ENCODE measurements at places on chromosomes 12 and 14. TPM values are rescaled to one million over a fixed set of nuclear protein-coding genes. Genes with fewer than 3 reads are reported as not detected.

Gene TMEM30B
- total RNA-seq: 0.42 TPM

Gene ESR2
- 0.47 TPM for total RNA-seq

Gene AMN
- total RNA-seq: not detected

Gene GCH1
- total RNA-seq: 2.1 TPM

Gene USP15
- total RNA-seq: 53.5 TPM

- no peak for DNase-seq
These were observed 850 bp downstream of the SMOC1 start for GRCh38 chr14:69880044-69880487.

DNA sequence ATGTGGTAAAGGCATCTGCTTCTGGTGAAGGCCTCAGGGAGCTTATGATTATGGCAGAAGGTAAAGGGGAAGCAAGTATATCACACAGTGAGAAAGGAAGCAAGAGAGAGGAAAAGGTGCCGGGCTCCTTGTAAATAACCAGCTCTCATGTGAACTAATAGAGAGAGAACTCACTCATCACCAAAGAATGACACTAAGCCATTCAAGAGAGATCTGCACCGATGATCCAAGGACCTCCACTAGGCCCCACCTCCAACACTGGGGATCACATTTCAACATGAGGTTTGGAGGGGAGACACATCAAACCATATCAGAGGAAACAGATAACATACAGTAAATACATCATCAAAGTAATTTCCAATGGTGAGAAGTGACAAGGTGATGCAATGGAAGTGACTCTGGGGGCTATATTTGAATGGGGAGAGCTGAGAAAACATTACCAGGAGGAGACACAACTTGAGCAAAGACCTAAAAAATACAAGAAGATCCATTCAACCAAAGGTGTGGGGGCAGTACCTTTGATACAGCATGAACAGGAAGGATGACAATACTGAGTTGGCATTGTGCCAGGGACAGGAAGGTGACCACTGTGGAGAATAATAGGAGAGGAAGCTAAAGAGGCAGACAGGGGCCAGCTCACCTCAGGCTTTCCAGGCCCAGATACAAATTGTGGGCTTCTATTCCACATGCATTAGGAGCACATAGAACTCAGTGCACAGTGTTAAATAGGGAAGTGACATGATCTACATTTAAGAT, 134.4 kb upstream of the GRIP1 start:
- DNase-seq: no peak

DNA sequence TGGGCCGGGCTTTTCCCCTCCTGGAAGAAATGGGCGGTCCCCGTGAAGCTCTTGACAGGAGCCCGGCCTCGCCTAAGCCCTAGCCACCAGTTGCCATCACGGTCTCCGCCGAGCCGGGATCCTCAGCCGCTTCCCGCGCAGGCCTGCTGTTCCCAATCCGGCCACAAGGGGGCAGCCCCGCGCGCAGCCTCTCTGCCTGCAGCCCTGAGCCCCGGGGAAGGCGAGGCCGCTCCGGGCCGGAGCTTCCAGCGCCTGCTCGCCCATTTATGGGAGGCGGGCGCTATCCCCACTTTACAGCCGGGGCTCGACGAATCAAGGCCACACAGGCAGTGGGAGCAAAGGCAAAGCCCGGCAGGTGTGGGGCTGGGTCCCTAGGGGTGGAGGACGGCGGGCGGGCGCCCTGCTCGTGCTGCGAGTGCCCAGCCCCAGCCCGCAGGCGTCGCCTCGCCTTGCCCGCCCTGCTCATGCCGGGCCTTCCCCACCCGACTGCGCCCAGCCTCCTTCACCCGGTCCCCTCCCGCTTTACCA, 61.5 kb downstream of the LGMN start:
- peak; percentile 90 for DNase-seq

DNA sequence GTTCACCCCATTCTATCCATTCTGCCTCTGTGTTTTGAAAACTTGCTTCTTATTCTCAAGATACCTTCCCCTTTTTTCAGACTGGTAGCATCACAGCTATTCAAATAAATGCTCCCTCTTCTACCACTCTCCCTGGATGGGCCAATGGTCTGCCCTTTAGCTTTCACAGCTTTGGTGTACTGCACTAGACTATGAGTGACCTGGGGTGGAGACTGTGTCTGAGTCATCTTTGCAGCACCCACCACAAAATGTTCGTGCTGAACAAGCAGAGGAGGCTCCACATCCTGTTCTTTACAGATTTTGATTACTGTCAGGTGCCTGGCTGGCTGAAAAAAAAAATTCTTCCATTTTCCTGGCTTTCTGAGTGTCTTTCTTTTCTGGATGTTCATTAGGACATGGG, 1104.1 kb upstream of the TMEM132C start:
- DNase-seq: no peak

GRCh38 chr12:123788541-123788940, 26.4 kb downstream of the DNAH10 start:
- DNase-seq: no peak

DNA sequence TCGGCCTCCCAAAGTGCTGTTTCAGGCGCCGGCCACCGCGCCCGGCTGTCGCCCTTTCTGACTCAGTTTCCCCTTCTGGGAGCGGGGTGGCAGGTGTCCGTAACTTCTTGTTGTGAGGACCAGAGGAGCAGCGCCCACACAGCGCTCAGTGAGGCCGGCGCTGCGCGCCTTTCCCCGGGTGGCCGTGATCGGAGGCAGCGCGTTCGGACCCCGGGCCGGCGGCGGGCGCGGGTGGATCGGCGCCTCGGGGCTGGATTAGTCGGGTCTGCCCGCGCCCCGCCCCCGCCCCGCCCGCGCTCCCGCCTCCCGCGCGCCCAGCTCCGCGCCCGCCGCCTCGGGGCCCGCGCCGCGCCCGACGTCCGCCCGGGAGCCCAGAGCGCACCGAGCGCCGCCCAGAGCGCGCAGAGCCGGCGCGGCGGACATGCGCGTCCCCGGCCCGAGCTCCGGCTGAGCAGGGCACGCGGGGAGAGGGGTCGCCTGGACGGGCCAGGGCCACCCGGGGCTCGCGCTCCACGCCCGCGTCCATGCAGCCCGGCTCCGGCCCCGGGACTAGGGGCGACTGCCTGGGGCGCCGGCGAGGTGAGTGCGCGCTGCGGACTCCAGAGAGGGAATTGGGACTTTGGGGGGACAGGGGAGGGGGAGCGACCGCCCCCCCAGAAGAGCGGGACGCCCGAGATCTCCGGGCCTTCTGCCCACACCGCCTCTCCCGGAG, 50.6 kb downstream of the LRCOL1 start:
- peak; percentile 66 for DNase-seq

GRCh38 chr14:53953002-53953827, 3.4 kb downstream of the BMP4 start:
- DNase-seq: peak; percentile 91

DNA sequence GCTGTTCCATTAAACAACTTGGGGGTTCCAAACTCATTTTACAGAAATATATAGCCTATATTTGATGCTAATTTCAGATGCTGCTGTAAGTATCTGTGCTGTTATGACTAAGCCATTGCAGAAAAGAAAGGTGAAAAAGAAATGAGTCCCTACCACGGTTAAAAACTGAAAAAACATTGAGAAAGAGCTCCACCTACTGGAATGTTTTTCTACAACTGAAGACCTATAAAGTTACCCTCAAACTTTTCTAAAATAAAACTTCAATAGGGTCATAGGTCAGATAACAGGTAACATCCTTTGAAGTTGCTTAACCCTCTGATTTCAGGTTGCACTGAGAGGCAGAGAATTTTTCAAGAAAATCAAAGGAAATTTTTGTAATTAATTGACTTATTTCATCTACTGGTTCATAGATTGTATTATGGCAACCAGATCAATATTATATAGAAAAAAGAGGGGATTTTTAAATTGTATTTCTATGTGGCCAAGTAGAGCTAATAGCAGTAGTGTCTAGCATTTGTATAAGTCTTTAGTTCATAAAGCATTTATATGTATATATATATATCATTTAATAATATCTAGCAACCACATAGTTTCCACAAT, 279.9 kb downstream of the RPS29 start:
- no peak for DNase-seq

DNA sequence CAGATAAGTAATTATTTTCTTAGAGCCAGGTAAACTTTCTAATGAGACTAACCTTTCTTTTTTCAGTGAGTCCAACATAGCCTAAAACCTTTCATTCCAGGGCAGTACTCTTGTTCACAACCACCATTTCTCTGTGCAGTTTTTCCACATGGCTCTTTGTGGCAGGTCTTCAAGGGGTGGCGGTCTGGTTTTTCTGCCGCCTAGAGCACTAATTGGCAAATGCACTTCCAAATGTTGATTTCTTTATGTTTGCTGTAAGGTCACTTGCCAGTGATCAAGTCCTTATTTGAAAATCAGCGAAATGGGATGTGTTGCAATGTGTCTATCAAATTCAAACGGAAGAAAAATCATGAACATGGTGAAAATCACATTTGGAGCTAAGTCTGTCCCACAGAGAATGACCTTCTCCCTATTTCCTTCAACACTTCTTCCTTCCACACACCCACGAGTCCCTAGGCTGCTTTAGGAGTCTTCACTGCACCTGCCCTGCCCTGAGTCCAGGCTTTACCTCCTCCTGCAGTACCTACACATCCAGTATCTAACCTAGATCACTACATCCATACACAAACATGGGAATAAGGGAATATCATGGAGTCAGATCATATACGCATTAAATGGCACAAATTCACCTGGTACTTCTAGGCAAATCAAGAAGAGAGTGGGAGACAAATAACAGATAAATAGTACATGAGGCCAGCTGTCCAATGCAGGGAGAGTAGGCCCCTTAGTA, 1.9 kb downstream of the SRGAP1 start:
- DNase-seq: no peak

DNA sequence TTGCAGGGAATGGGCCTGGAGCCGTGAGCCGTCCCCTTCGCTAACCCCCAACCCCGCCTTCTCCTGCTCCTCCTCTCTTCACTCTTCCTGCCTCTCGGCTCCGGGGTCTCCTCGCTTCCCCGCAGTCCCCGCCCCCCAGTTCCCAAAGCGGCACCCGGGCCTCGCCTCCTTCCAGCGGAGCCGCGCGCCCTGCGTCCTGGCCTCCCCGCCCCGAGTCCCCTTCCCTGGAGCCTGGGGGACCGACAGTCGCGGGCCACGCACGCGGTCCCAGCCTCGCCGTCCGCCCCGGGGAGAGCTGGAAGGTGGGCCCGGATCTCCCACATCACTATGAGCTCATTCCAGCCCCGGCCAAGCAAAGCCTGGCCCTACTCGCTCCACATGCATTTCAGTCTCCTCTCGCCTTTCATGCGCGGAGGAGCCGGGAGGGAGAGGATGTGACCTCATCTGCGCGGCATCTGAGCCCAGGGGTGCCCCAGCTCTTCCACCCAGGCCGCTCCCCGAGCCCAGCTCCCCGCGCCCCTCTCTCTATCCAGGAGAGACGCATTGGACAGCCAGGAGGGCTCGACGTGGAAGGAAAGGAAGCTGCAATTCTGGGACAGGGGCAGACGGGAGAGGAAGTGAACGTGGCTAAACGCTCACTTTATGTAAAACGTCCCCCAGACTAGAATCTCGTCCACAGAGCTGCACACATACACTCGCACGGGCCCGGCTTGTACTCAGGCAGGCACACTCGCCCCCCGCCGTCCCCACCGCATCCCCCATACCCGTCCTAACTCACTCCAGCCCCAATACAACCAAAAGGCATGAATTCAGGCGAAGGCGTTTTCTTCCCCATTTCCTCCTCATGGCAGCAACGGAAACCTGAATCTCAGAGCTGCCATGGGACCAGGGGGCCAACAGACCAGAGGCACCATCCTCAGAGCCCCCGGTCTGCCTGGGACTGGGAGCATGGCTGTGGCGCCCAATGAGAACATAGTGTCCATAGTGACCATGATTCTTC, 108.7 kb upstream of the CCND2 start:
- peak; percentile 58 for DNase-seq

- DNase-seq: no peak
These were observed 189.4 kb downstream of the ADGRD1 start for GRCh38 chr12:131142891-131143657.

GRCh38 chr12:5748027-5748426, 197.0 kb downstream of the ANO2 start:
- DNase-seq: no peak

DNA sequence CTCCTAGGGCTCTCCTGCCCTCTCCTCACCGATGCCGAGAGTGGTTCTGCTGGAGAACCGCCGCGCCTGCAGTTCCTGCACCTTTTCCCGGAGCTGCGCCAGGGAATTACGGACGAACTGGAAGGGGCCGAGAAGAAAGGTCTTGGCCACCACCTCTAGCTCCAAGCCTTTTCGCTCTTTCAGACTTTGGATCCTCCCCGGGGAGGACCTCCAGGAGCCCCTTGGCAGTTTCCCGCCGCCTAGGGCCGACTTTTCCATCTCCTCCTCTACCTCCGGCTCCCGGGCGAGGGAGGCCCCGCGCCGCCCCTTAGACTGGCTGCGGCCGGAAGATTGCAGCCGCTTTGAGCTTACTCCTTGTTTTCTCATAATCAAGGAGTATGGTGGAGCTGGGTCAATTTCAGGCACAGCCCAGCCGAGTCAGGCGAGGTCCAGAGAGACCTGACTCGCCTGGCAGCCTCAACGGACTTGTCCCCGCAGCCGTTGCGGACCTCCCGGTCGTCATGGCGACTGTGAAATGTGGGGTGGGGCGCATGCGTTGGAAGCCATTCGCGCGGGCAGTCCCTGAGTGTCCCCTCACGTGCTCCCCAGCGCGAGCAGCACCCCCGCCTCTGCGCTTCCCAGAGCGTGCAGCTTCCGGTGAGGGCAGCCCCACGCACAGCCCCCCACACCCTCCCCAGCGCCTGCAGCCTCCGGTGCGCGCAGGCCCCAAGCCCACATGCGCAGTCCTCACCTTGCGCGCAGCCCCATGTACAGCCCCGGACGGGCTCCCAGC, at the start of gene DPY19L2:
TSS of gene DPY19L2 (minus strand) at position 466 of the 772 bp plus-strand sequence. CDS start at position 366, 100 bp downstream.
- DNase-seq: peak; percentile 91

DNA sequence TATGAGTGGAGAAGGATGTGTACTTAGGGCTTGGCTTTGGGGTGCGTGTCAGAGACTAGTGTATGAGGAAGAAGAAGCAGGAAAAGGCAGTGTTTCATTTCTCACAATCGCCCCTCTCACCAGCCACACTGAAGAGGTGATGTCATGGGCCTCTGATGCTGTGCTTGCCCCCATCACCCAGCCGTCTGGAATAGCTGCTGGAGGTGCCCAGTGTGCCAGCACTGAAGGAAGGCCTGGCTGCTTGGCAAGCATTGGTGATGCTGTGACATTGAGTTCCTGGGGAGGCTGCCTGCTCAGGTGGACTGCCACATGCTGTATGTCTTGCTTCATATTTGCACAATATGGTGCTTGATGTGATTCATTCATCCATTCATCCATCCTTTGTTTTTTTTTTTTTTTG, 56.2 kb downstream of the CRADD start:
- DNase-seq: peak; percentile 67

GRCh38 chr14:50083467-50084337, 32.7 kb downstream of the VCPKMT start:
- no peak for DNase-seq

GRCh38 chr12:29781188-29781587, 2.6 kb downstream of the TMTC1 start:
- DNase-seq: no peak

All from left ventricle myocardium superior (tissue), 1 donor.